Cerebellum (tissue), 4 donors: ENCODE measurements at places on chromosomes 4 and X. TPM values are rescaled to one million over a fixed set of nuclear protein-coding genes. Genes with fewer than 3 reads are reported as not detected.

Gene MEPE
- not detected for total RNA-seq

Gene PPAT
- 13.6 TPM for total RNA-seq

Gene PCDH10
- 29.9 TPM for total RNA-seq

Gene MXRA5
- 6.7 TPM for total RNA-seq

Gene GSX2
- not detected for total RNA-seq

Gene TMEM31
- not detected for total RNA-seq
